ENCODE measurements at places on chromosomes 2 and 18.

DNA sequence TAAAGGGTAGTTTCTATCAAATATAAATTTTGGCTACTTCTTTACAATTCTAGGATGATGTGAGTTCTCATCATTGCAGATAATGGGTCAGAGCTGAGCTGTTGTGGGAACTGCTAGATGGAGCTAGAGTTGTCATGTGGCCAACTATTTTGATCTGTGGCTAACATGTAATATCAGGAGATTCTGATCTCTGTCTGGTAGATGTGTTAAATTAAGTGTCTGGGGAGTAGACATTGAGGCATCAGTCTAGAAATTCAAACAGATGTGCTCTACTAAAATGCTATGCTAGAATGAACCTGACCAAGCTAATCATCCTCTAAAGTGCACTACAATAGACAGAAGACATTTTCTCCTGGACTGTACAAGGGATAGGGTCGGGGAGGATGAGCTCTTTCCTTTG, 30.3 kb upstream of the DARS1 start:
- no peak for DNase-seq

GRCh38 chr2:63990072-63990471, 29.2 kb downstream of the VPS54 start:
- no peak for DNase-seq

- no peak for DNase-seq
Observed at GRCh38 chr2:85741833-85742455, 11.8 kb upstream of the ATOH8 start.

DNA sequence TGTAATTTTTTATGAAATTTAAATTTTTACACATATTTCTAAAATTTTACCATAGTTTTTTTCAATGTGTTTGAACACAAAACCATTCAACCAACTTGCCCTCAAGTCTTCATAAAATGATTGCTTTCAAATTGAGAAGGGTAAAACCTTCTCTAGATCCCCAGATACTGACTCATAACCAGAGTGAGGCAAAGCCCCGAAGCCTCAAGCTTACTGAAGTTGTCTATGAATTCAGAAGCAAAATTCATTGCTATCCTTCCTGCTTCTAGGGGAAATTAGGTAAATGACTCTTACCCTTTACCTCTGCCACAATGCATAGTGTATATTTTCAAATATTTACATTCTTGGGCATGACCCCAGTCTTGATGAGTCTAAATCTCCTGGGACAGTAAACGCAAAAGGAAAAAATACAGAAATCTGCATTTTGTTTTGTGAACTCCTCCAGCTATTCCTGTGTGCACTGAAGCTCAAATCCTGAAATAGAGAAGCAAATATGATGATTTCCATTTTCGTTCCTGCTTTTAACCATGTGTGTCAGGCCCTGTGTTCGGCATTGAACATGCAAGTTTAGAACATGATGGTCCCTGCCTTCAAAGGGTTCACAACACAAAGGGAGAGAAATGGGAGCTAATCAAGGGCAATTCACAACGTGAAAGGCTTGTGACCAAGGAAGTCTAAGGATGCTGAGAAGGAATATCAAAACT, 246.3 kb downstream of the SUCLG1 start:
- DNase-seq: no peak

GRCh38 chr2:106664669-106665068, 177.5 kb downstream of the CD8B2 start:
- DNase-seq: no peak

Data from pulmonary artery endothelial cell (primary cell).